H9 (cell line): ENCODE measurements at places on chromosomes 3 and 15. TPM values are rescaled to one million over a fixed set of nuclear protein-coding genes. Genes with fewer than 3 reads are reported as not detected.
A peak's percentile ranks its signal among the peaks of the same experiment; 100 is the strongest.

SH3GL3 gene
- 11.0 and 11.2 TPM in 2 replicates for total RNA-seq

PLS1 gene
- total RNA-seq, result 20.0 and 20.4 TPM in 2 replicates

ATP13A3 gene
- 75.8 and 78.5 TPM in 2 replicates for total RNA-seq

GRCh38 chr15:70859322-70859908 is 5.5 kb upstream of the LARP6 start:
- no peaks in the 10 kb centered on the region for H3K36me3 ChIP-seq
- no peak overlapping the region for H3K27ac ChIP-seq
- no peaks in the 10 kb centered on the region for H3K27me3 ChIP-seq
- H3K4me1 ChIP-seq, result no peaks in the 10 kb centered on the region
- DNase-seq, result no peak
- no peak overlapping the region for H3K4me3 ChIP-seq

NLGN1 gene
- total RNA-seq, result 5.2 and 5.5 TPM in 2 replicates

RTF1 gene
- 45.7 and 49.5 TPM in 2 replicates for total RNA-seq

- H3K36me3 ChIP-seq, result no peaks in the 10 kb centered on the region
- DNase-seq, result no peak
- no peaks in the 10 kb centered on the region; the same call in 1 of the 2 replicates for H3K4me1 ChIP-seq
- no peak overlapping the region for H3K4me3 ChIP-seq
- H3K27ac ChIP-seq, result no peak overlapping the region
- H3K27me3 ChIP-seq, result no peaks in the 10 kb centered on the region
These were observed 120.1 kb upstream of the ARHGEF3 start for GRCh38 chr3:56921573-56922453.

GRCh38 chr3:32583708-32584107 is 13.1 kb upstream of the DYNC1LI1 start:
- no peak overlapping the region for H3K4me3 ChIP-seq
- H3K36me3 ChIP-seq, result no peaks in the 10 kb centered on the region
- H3K27ac ChIP-seq, result no peak overlapping the region
- H3K27me3 ChIP-seq, result no peaks in the 10 kb centered on the region

DNA sequence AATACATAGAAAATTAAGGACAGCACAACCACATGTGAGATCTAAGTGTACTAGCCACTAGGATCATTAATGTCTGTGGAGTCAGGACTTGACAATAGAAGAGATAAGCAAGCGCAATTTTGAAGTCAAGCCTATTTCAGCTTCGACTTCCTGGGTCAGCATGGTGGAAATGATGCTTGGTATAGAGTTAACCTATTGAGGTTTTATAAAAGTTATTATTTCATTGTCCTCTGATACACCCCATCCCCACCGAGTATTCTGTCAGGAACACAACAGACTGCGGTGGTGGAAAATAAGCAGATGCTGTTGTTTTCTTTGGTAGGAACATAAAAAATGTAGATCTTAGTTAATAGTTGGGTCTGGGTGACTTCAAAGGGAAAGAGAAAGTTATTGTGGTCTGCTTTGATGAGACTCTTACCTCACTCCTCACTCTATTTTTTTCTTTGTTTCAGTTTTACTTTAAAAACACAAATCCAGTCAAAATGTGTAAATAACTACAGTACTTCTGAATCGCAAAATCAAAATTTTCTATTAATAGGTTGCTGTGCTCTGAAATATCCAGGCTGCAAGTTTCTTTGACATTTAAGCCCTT is 82.1 kb downstream of the IL5RA start:
- no peak for DNase-seq
- no peaks in the 10 kb centered on the region; the same call in 1 of the 2 replicates for H3K4me1 ChIP-seq
- H3K27ac ChIP-seq, result no peak overlapping the region
- no peaks in the 10 kb centered on the region for H3K36me3 ChIP-seq

ADAMTSL3 gene
- 0.39 and 0.77 TPM in 2 replicates for total RNA-seq

ULK4 gene
- 12.1 and 12.9 TPM in 2 replicates for total RNA-seq

DNA sequence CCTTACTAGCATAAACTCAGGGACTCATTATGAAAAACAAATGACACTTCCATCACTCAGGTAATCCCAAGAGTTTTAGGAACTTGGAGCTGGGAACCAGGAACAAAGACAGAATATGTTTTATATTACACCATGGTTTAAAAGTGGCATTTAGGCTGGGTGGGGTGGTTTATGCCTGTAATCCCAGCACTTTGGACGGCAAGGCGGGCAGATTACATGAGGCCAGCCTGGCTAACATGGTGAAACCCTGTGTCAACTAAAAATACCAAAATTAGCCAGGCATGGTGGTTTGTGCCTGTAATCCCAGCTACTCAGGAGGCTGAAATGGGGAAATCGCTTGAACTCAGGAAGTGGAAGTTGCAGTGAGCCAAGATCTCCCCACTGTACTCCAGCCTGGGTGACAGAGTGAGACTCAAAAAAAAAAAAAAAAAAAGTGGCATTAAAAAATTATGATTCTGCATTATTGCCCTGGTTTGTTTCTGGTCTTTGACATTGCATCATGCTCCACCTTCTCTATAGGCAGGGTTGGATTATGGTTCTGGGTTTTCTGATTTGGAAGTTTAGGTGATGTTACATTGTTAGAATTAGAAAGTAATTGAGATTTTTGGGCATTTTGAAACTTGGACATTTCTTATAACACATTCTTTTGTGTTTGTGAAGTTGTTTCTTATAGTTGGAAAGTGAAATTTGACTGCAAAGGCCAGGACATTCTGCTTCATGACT is 19.0 kb downstream of the SQOR start:
- no peaks in the 10 kb centered on the region for H3K4me1 ChIP-seq
- no peaks in the 10 kb centered on the region for H3K36me3 ChIP-seq
- no peak for DNase-seq

DNA sequence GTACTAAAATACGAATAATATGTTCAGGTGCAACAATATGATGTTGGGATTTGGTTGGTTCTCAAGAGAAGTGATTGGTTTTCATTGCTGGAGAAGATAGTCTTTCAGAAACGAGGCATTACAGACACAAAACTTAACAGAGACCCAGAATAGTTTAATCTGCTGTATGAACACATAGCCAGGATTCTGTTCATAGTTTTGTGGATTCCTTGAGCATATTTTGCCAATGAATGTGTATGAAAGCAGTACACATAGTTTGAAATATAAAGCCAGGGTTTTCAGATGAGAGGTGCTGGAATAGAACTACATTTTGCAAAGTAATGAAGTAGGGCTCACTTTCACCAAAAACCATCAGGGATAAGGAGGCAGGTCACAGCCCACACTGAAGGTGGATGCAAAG is 5.7 kb upstream of the MCTP2 start:
- no peaks in the 10 kb centered on the region for H3K4me1 ChIP-seq

GRCh38 chr3:14391033-14391432 is 11.4 kb upstream of the SLC6A6 start:
- no peak overlapping the region for H3K27ac ChIP-seq
- no peak for DNase-seq
- H3K36me3 ChIP-seq, result no peaks in the 10 kb centered on the region

- no peak overlapping the region for H3K27ac ChIP-seq
- H3K27me3 ChIP-seq, result no peaks in the 10 kb centered on the region
- H3K36me3 ChIP-seq, result peaks cover 3% of the 10 kb centered on the region; the same call in 1 of the 2 replicates
- H3K4me1 ChIP-seq, result no peaks in the 10 kb centered on the region
These were observed 50.8 kb downstream of the ZNF148 start for GRCh38 chr3:125324341-125324740.

QRICH1 gene
- 151 and 167 TPM in 2 replicates for total RNA-seq

C3orf20 gene
- total RNA-seq, result not detected in 2 replicates

DNA sequence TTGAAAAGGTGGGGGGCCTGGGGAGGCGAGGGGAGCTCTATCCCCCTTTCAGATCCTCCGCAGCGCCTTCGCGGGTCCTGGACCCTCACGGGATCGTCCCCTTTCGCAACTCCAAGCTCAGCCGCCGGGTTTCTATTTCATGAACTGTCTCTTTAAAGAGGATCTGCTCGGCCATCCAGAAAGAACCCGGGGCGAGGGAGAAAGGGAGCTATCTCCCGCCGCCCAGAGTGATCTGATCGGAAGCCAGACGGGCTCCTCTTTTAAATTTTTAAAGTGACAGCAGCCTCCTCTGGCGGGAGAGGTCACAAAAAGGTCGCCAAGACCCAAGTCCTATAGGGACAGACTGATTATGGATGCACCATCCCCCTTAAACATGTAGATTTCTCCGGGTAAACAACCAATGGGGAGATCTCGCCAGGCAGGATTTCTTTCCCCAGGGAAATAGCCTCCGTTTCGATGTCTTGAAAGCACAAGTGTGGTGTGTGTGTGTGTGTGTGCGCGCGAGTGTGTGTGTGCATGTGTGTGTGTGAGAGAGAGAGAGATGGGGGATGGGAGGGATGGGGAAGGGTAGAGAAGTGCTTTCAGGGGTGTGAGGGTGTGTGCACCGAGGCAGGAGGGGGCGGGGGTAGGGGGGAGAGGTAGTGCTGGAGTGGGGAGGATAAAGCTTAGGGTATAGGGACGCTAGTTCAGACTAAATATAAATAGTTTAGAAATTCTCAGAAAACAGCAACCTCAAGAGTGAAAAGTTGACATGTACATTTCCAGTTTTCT is 516.1 kb downstream of the MECOM start:
- H3K27me3 ChIP-seq, result peaks cover 22% of the 10 kb centered on the region
- H3K36me3 ChIP-seq, result no peaks in the 10 kb centered on the region
- H3K4me3 ChIP-seq, result peak overlapping the region; percentile 81

DNA sequence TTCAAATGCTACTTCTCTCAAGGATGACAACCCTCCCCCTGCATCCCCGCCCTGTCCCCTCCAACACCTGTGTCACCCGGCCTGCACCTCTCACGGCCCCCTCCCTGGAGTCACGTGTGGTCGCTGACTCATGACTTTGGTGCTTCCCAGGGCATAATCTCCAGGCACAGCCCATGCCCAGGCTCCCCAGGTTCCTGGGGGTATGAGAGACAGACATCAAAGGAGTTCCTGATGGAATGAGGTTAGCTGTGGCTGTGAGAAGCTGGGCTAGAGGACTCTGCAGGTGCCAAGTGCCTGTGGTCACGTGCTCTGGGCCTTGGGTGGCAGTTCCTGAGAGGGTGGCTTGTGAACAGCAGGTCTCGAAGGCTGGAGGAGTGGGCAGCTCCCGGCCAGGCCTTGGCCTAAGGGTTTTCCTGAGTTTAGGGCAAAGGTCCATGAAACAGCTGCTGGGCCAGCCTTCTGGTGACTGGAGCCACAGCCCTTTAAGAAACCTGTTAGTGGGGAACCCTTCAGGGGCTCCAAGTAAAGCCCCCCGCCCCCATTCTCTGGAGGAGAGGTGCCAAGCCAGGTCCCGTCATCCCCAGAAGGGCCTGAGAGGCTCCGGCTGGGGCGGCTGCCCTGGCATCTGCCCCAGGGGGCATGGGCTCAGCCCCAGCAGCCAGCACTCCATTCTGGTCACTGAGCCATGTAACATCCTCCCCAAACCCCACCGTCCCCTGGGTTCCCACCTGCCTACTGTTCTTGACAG is 230.0 kb downstream of the XXYLT1 start:
- DNase-seq, result peak; percentile 47
- H3K27me3 ChIP-seq, result no peaks in the 10 kb centered on the region; the same call in 1 of the 2 replicates
- no peaks in the 10 kb centered on the region for H3K36me3 ChIP-seq
- no peak overlapping the region for H3K27ac ChIP-seq
- no peaks in the 10 kb centered on the region; the same call in 1 of the 2 replicates for H3K4me1 ChIP-seq

CTXND1 gene
- total RNA-seq, result not detected in 2 replicates

- H3K4me1 ChIP-seq, result no peaks in the 10 kb centered on the region
- H3K27me3 ChIP-seq, result no peaks in the 10 kb centered on the region
- no peak overlapping the region for H3K4me3 ChIP-seq
- no peaks in the 10 kb centered on the region for H3K36me3 ChIP-seq
- no peak overlapping the region for H3K27ac ChIP-seq
These were observed 13.9 kb upstream of the HES1 start for GRCh38 chr3:194121891-194122631.

- no peak for DNase-seq
- H3K36me3 ChIP-seq, result 0 out of 2 replicates have a peak, but pooled peaks cover 7% of the 10 kb centered on the region
- H3K27ac ChIP-seq, result no peak overlapping the region
- no peak overlapping the region for H3K4me3 ChIP-seq
- no peaks in the 10 kb centered on the region for H3K27me3 ChIP-seq
These were observed 29.5 kb downstream of the TBC1D2B start for GRCh38 chr15:78047761-78048627.

IQGAP1 gene
- total RNA-seq, result 67.0 and 72.4 TPM in 2 replicates
